Stimulated activated CD4-positive, alpha-beta T cell treated with anti-CD3 and anti-CD28 coated beads, Interleukin-12 subunit alpha, Interleukin-12 subunit beta, amount 100 ng/mL, for 24 hours (primary cell): ENCODE measurements at places on chromosomes 11 and 22.

- DNase-seq: no peak
Observed at GRCh38 chr11:58626934-58627483, 4.5 kb downstream of the CNTF start.

DNA sequence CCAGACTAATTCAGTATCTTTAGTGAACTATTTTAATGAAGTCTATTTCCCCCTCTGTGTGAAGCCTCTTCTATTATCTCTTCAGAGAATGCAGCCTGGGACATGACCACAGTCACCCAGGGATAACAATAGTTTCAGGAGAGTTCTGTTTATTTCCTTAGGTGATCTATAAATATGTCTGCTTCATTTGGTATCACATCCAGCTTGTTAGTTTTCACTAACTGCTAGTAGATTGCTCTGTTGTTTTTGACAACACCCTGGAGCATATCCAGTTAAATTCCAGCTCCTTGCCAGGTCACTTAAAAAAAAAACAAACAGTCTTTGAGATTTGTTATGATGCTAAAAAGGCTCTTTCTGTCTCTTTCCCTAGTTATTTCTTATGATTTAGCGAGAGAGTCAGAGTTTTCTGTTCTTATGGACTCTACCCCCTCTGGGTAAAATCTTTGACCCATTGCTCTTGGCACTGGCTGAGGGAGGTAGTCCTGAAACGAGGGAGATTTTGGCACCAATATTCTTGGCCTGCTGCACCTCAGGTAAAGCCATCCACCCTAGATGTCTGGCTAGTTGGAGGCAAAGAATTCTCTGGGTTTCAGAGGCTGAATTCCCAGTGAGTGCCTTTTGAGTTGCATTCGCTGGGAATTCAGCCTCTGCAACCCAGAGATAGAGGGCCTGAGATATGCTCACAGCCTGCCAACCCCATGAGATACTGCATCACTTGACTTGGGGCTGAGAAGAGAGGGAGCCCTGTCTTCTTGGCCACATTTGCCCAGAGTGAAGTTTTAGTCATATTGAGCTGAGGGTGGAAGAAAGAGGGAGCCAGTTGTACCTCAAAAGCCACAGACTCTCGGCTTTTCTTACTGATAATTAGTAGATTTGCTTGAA, 159.1 kb downstream of the PGR start:
- no peak for DNase-seq

- no peak for DNase-seq
Observed at GRCh38 chr11:129189646-129190045, 2.5 kb downstream of the ARHGAP32 start.

DNA sequence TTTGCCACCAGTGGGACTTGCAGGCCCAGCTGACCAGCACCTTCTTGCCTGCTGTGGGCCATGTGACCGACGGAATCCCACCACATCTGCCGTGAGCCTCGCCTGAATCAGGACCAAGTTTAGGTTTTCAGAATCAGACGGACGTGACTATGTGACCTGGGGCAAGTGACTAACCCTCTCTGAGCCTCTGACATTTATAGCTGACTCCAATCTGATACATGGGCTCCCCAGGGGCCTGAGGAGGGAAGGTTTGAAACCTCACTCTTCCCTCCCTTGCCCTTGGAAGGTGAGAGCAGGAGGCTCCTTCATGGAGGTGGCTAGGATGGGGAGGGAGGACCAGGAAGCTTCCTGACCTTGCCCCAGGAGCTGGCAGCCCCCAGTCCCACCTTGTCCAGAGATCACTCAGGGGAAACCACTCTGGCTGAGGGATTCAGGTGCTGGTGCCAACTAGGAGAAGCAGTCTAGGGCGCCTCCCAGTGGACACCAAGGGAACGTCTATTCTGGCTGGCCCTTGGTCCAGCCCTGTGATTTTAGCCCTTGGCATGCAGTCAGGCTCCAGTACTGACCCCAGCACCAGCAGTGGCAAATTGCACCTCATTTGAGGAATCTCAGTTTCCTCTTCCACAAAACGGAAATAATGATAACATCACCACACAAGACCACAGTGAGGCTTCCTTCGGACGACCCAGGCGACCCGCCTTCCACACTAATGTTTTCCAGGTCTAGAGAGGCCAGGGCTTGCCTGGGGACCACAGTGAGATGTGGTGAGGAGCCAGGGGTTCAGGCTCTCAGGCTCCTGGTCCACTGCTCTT, 47.2 kb upstream of the SYT7 start:
- no peak for DNase-seq

DNA sequence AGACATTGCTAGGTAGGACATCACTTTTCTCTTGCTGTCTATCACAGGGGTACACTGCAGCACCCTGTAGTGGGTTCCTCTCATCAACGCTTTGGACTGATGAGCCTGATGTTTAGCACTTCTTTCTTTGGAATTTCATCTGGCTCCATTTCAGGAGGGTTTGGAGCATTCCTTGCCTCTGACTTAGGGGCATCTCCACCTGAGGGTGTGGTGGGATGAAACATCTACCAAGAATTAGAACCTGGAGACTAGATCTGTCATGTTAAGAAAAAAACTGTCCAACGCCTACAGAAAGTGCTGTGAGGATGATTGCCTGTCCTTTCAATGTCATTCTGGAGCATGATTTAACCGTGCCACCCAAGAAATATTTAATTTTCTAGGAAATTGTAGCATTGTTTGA, 648.4 kb downstream of the ETS1 start:
- DNase-seq: no peak

DNA sequence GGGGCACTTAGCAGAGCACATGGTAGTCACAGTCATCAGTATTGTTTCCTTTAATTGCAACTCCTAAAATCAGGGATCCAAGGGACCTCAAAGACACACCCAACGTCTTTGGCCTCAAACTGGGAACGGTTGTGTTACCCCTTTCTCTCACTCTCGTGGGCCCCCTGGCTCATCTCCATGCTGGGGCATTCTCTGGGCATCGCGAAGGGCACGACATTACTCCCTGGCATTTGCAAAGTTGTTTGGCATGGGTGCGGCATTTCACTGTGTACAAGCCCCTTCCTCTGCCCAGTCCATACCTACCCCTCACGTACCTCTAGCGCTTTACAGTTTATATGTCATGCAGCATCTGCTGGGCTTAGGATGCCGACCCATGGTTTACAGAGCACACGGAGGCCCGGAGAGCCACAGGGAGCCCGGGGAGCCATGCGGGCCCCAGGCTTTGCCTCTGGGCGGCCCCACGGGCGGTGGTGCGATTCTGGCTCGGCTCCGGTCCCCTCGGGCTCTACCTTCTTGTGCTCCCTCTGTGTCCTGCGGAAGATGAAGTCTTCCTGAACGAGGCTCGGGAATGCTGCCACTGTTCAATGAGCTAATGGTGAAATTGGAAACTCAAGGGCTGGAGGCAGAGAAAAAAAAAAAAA, 21.9 kb upstream of the CACNG2 start:
- DNase-seq: no peak

GRCh38 chr22:42544686-42545085, 9.1 kb upstream of the SERHL2 start:
- no peak for DNase-seq

- DNase-seq: peak; percentile 70
Observed at GRCh38 chr11:67613960-67614715, 7.4 kb downstream of the NDUFV1 start.

GRCh38 chr11:83401506-83402225, 115.5 kb upstream of the CCDC90B start:
- no peak for DNase-seq

GRCh38 chr11:105070306-105070705, 25.2 kb upstream of the CARD16 start:
- no peak for DNase-seq

DNA sequence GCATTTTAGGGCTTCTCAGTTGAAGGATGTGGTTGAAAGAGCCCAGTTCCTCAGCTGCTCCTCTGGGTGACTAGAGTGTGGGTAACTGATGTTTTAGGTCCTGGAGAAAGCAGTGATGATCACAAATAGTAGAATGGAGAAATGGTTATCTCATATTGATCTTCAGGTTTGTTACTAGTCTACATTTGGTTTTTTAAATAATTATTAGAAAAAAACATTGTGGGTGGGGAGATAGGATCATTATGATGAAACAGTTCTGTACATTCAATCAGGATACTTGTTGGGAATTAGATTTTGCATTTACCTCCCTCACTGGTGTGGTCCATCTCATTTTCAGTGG, 24.9 kb downstream of the SREBF2 start:
- DNase-seq: no peak

DNA sequence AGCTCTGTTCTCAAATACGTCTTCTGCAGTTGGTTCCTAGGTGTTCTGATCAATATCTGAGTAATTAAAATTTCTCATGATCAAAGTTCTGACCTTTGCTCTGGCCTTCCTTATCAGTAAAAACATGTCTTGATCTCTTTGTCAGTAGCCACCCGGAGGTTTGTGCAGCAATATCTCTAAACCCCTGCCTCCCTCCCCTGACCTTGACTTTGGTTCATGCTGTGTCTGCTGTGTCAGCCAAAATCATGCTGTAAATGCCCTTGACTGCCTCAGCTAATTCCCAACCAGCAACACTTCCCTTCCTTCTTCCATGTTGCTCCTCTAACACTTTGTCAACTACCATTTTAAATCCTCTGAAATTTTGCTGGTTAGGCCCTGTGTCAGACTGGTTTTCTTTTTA, 424.7 kb downstream of the FAM181B start:
- no peak for DNase-seq

DNA sequence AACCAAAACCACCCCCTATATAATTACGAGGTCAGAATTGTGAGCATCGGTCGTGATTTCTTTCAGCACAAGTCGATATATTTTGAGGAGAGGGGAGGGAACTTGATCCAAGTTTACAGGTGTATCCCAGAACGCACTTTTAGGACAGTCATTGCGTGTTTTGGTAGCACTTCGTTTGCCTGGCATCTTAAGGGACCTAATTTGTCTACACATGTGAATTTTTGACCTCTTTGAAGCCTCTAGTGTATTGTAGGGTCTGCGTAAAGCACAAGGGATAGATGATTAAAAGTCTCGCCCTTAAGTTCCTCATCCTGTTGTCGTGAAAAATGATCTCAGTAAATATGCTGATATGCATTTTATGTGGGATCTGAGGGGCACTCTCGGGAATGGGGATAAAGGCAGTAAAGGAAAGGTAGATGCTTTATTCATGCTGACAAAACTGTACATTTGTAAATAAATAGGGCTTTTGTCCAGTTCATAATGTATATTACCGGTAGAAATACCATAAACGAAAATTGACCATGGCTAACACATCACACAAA, 632 bp upstream of the CCDC34 start:
- DNase-seq: no peak

DNA sequence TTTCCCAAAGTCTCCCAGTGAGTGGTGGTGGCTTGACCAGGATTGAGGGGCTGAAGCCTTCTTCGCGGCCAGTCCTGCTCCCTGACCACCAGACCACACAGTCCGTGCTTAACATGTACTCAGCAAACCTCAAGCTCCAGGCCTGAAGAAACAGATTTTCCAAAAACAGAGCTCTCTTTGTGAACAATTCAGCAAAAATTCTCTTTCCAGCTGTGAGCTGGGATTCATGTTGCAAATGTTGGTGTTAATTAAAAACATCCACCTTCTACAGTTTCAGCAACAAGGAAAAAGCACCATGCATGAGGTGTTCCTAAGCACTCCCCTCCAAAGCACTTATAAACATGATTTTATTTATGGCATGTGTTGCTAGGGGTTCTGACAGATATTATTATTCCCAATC, 129.5 kb downstream of the ETS1 start:
- DNase-seq: no peak

GRCh38 chr11:70836071-70836470, 416.3 kb downstream of the SHANK2 start:
- DNase-seq: no peak

DNA sequence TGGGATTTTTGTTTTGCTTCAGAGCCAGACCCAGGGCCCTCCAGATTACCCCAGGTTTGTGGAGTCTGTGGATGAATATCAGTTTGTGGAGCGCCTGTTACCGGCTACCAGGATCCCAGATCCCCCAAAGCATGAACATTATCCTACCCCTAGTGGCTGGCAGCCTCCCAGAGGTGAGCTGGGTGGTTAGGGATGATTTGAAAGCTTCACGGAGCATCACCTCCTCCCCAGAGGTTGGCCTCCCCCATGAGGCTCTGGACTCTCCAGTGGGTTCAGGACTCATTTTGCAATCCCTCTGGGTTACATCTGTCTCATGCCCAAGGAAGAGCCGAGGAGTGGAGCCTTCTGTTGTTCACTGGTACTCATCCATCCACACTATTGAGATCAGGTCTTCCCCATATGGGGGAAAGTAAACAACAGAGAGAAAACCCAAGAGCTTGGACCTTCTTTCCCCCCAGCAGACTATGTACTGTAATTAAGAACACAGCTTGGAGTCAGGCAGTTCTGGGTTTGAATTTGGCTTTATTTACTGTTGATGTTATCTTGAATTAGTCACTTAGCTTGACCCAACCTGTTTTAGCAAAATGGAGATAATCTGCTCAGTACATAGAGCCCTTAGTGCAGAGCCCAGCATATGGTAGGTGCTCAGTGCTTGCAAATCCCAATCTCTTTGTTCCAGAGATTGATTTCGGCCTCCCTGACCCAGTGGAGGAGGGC, 2.5 kb downstream of the MRPL49 start:
- no peak for DNase-seq

- no peak for DNase-seq
Observed at GRCh38 chr11:72140661-72141060, 5.1 kb downstream of the FOLR3 start.

GRCh38 chr22:36343720-36344105, 44.1 kb downstream of the MYH9 start:
- no peak for DNase-seq

GRCh38 chr11:134639586-134640330, 227.7 kb upstream of the B3GAT1 start:
- no peak for DNase-seq

DNA sequence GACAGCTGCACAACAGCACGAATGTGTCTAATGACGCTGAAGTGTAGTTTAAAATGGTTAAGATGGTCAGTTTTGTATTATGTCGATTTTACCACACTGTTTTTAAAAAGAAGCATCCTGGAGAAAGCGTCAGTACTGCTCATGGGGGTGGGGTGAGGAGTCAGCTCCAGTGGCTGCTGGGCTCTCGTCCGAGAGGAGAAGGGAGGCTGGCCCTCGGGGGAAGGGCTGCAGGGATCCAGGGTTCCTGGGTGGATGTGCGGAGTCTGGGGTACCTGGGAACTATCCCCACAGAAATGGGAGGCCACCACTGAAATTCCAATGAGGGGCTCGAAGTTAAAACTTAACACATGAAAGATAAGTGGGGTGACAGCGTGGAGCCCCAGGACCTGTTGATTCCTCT, 11.9 kb downstream of the C11orf21 start:
- DNase-seq: no peak

- DNase-seq: no peak
Observed at GRCh38 chr11:76268498-76268897, 62.2 kb upstream of the WNT11 start.

- no peak for DNase-seq
Observed at GRCh38 chr11:58980159-58980843, 41.0 kb downstream of the GLYATL1 start.

- no peak for DNase-seq
Observed at GRCh38 chr11:44530413-44531115, 34.9 kb upstream of the CD82 start.

DNA sequence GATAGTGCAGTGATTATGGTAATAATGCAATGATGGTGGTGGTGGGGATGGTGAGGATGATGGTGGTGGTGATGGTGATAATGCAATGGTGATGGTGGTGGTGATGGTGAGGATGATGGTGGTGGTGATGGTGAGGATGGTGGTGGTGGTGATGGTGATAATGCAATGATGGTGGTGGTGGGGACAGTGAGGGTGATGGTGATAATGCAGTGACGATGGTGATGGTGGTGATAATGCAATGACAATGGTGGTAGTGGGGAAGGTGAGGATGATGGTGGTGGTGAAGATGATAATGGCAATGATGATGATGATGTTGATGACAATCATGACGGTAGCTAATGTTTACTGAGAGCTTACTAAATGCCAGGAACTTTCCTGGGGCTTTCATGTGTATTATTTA, 79.6 kb upstream of the MYOD1 start:
- no peak for DNase-seq
